ENCODE measurements at places on chromosomes 6 and 20.

GRCh38 chr6:33170176-33171015 is 21.9 kb downstream of the COL11A2 start:
- DNase-seq, result peak; percentile 24

- DNase-seq, result no peak
These were observed 1.4 kb downstream of the RPS10 start for GRCh38 chr6:34424200-34425131.

DNA sequence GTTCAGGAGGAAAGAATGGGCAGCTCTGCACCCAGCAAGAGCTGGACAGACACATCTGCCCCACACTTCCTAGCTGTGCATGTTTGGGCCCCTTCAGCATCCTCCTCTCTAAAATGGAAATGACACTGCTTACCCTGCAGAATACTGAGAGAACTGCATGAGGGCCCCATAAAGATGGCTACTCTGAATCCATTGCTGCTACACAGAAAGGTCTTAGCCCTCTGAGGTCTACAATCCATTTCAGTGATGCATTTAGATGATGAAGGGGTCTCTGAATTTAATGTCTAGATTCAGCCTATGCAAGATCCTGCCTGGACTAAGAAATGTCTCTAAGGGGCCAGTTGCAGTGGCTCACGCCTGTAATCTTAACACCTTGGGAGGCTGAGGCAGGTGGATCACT is 11.3 kb downstream of the BMP7 start:
- no peak for DNase-seq

GRCh38 chr6:4849226-4850022 is 73.2 kb downstream of the CDYL start:
- DNase-seq, result no peak

- no peak for DNase-seq
These were observed 23.9 kb downstream of the RAB44 start for GRCh38 chr6:36721369-36722140.

DNA sequence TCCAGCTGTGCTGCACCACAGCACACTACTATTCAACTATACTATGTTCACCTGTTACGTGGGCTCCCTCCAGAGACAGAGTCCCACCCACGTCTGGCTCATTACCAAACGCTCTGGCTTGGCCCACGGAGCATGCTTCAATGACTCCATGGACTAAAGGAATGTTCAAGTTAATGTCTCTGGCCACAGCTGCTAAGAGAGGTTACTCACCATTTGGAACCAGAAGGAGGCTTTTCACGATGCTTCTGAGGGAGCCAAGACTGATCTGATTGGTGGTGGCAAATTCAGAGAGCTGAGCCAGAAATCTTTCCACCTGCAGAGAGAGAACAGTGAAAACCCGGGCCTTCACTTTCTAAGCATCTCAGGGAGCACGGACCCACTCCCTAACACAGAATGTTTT is 15.6 kb downstream of the COMMD7 start:
- DNase-seq, result no peak

- no peak for DNase-seq
These were observed 9.7 kb downstream of the COL12A1 start for GRCh38 chr6:75196081-75196687.

DNA sequence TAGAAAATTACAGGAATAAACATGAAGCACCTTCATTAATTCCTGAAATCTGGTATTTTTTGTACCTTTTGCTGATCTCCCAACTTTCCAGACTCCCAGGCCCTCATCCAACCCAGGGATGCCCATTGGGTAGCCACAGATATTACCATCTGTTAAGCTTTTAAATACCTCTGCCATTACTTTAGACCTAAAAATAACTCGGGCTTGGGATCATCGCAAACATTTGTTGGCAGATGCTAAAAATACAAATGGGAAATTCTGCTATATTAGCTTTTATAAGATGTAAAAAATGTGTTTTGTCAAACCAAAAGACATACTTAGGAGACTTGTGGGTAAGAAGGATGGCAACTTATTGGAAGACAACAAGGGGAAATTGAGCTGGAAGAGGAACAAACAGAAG is 376.1 kb downstream of the CENPW start:
- DNase-seq, result no peak

DNA sequence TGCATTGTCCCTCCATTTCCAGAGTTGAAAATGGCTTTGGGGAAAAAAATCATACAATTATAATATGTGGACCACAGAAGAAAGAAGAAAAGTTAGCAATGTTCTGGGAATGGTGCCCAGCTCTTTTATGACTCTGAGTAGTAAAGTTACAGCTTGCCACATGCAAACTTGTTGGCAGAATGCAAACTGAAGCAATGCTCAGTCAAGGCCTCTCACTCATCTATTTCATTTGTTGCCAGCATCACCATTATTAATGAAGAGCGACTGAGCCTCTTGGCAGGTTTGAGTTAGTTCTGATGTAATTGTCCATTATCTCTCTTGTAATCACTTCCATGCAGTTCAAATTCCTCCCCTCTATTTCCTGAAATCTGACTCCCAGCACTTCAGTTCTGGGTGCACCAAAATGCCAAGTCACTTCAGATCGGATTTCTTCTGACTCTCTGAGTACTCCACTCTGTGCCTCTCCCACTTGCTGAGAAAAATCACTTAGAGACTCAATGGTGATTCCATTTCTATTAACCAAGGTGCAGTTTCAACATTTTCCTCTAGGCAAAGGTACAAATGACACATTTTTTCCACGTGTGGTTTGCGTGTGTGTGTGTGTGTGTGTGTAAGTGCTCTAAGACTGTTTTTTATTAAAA is 154.4 kb upstream of the STMND1 start:
- peak; percentile 76 for DNase-seq

- DNase-seq, result peak; percentile 66
These were observed 2.5 kb downstream of the MCM9 start for GRCh38 chr6:118932421-118932820.

- no peak for DNase-seq
These were observed 113.9 kb downstream of the HFE start for GRCh38 chr6:26200918-26201721.

GRCh38 chr20:16368645-16369292 is 204.5 kb downstream of the KIF16B start:
- peak; percentile 52 for DNase-seq

- DNase-seq, result no peak
These were observed 147.0 kb downstream of the MTFR2 start for GRCh38 chr6:136102991-136103688.

Measured in DMS53 (cell line).